Colonic mucosa (tissue), 4 donors: ENCODE measurements at places on chromosomes 6 and 20. TPM values are rescaled to one million over a fixed set of nuclear protein-coding genes. Genes with fewer than 3 reads are reported as not detected.

DNA sequence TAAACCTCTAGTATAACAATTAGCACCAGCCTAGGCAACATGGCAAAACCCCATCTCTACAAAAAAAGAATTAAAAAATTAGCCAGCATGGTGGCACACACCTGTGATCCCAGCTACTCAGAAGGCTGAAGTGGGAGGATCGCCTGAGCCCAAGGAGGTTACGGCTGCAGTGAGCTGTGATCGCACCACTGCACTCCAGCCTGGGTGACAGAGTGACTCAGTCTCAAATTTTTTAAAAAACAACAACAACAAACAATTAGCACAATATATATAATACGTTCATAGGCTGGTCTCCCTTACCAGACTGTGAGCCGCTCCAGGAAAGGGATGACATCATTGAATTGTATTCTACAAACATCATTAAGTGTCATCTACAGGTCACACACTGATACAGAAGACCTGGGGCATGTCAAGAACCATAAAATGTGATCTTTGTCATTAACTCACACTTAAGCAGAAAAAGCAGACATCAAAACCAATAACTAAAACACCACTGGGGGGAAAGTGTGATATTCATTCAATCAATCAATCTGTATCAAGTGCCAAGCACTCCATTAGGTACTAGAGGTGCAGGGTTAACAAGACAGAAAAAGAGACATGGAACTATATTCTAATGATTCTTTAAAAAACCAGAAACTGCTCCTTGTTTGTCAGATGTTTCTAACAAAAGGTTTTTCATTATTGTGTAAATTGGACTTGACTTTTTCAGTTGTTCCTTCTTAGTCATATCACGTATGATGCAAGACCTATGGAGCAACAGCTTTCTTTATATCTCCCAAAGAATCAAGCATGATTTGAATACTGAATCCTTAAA, 17.8 kb downstream of the MAP3K5 start:
- no peak for DNase-seq

- DNase-seq: no peak
These were observed 153.7 kb upstream of the THBS2 start for GRCh38 chr6:169407325-169407724.

DNA sequence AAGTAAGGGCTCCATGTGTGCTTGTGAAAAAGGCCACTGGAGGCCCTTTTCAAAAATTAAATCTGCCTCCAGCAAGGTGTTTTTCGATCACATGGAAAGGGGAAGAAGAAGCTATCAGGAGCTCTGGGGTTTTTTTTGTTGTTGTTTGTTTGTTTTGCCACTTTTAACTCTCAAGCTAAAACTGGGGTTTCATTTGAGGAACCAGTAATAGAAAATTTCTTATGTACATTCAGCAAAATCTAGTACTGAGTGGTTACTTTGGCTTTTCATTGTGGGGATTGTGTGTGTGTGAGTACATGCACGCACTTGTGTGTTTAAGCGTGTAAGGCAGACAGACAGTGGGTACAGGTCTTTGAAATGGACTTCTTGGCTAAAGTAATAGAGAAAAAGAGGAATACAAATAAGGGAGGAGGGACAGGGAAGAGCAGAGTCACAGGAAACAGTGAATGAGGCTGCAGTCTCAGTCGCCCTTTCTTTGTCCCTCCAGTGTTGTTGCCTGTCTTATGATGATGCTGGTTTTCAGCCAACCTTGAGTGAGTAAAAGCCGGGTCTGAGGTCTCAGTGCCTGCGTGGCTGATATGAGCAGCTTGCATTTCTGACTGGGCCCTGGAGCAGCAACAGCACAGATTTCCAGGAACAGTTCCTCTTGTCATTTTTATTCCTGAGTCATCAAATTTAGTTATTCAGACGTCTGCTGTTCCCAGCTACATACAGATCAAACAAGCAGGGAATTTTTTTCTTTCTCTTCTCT, 26.2 kb downstream of the SLC16A10 start:
- no peak for DNase-seq

Gene MACROD2
- total RNA-seq: 3.2 TPM
